ENCODE measurements at places on chromosomes 11 and 22.

DNA sequence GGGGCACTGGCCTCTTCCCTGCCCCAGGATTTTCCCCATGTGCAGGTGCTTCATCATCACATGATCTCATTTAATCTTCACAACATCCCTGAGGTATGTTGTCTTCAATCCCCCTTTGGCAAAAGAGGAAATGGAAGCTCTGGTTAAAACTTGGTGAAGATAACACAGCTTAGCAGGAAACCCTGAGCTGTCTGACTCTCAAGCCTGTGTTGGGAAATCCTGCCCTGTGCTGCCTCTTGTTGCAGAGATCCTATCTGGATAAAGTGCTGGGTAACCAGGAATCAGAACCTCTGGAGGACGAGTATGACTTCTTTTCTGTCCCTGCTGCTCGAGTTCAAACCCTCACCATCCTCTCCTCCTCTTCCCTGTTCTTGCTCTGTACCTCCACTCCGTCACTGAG lies 13.1 kb upstream of the E2F8 start:
- DNase-seq: no peak

DNA sequence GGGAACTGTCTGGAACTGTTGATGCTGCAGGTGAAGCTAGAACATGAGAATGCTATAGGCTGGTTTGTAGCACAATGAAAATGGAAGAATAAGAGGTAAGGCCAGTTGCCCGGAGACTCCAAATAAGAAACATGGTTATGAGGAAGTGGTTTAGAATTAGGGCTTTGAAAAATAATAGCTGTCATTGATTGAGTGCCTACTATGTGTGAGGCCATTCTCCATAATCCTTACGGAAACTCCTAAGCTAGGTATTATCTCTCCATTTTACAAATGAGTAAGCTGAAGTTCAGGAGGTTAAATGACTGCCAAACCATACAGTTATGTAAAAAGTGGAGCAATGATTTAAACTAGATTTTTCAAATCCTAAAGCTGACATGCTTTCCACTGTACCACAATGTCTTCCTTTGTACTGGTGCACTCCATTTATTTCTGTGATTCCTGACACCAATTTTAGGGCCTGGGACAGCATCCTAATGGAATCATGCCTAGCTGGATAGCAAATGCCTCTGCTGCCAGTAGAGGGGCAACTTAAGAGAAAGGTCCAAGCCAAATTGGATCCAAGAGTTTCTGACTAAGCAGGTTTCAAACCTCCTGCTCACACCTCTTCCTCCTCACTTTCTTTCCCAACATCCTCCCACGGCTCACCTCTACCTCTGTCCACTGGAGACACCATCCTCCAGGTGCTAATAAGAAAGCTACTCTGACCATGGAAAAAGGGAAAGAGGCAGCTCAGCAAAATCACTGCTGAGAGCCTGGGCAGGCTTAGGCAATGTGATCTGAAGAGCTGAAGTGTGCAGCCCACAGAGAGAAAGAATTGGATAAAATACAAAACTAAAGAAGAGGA lies 46.9 kb upstream of the PICALM start:
- DNase-seq: no peak

GRCh38 chr11:8059571-8060011 lies 21.4 kb upstream of the TUB start:
- no peak for DNase-seq

- no peak for DNase-seq
Measured at GRCh38 chr11:67491276-67492068, 8.6 kb downstream of the AIP start.

GRCh38 chr11:74577624-74578396 lies 14.6 kb upstream of the POLD3 start:
- DNase-seq: no peak

DNA sequence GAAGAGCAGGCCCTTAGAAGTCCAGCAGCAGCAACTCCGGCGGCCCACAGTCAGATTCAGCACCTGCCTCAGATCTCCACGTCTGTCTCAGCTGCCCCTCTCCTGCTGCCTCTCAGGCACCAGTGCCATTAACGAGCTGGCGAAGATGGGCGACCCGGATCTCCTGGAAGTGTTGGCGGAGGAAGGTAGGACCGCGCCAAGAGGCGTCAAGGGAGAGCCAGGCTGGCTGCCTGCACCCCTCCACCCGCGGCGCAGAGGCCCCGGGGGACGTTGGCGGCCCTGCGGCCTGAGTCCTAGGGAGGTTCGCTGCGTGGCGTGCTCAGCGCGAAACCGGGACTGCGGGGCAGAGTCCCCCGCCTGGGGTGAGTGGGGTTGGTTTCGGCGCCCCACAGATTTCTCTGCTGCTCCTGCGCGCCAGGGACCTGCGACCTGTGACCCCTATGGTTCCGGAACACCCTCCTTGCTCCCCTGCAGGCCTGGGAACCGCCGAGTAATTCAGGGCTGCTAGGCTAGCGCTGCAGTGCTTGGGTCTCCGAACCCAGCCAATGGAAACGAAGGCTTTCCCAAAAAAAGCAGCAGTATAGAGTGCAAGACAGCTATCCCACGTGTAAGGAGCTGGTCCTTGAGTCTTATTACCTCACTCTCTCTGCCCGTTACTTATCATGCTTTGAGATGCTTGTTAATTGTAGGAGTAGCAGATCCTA lies 615 bp downstream of the ANO5 start:
- no peak for DNase-seq

DNA sequence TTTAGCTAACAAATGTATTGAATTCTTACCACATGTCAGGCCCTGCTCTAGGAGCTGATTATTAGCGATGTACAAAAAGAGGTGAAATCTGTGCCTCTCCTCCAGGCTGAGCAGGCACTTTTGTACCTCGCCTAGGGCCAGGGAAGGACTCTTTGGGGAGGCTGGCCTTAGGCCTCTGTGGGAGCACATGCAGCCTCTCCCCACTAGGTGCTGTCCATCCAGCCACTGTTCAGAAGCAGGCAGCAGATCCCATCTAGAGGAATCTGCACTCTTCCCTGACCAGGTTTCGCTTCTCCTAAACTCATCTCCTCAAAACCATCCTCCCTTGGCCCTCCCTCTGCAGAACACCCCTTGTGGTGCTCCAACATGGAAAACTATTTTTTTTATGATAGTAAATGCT lies 51.9 kb upstream of the WT1 start:
- DNase-seq: no peak

- DNase-seq: peak; percentile 76
Measured at GRCh38 chr22:32106930-32107329, 52.2 kb downstream of the C22orf42 start.

DNA sequence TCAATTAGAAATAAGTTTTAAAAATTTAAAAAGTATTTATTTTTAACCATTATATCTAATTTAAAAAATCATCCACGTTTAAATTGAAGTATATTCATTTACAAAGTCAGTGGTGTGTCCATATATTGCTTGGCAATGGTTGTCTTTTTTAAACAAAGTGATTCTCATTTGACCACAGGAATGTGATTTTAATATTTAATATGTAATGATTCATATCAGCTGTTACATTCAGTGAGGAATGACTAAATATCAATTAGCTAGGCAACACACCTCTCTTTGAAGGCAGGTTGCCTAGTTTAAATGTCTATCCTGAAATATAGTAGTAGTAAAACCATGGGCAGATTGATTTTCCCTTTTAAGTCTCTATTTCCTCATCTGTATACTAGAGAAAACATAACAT lies 392.2 kb upstream of the CCDC179 start:
- no peak for DNase-seq

DNA sequence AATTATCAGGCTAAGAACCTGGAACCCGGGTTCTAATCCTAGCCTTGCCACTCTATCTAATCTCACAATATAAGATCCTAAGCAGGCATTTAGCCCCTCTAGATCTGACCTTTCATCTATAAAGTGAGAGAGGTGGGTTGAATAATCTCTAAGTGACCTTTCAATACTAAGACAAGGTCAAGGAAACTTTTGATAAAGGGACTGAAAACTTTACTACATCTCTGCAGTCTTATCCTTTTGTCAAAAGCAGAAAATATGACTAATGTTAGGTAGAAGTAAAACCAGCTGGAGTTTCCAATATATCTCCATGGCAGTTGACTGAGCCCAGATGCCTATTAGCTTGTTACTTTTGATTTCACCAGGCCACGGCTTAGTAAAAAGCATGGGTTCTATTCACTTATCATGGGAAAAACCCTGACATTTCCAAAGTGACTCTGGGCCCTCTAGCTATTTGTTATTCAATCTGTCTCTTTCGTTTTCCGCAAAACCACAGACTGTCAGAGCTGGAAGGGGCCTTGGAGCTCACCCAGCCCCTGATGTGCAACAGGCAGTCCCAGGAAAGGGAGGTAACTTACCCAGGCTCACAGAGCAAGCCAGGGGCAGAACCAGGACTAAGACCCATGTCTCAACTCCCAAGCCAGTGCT lies 75.8 kb downstream of the RAB30 start:
- DNase-seq: peak; percentile 63

DNA sequence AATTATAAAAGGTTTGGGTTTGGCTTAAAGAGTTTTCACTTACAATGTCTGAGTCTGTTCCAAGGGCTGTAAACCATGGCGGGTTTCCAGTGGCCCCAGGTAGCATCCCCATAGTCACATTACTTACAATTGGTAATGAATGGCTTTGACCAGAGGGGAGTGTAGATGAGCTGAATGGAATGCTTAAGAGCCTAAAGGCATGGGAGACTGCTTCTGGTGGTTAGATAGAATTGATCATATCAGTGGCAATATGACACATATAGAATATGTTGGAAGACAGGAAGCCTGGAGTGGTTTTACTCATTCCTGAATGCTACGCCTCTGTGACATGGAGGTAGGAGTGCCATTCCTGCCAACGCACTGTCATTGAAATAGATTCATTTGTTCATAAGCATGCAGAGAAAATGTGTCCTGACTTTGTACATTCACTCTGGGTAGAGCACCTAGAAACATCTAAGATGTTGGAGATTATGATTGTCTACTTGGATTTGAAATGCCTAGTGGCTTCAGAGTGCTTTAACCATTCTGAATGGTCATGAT lies 183.3 kb downstream of the BLID start:
- no peak for DNase-seq
